C1 segment of cervical spinal cord (tissue), 14 donors: ENCODE measurements at places on chromosomes 7 and 10.

GRCh38 chr10:59557052-59557451 lies 152.6 kb downstream of the SLC16A9 start:
- no peak for DNase-seq

- DNase-seq: no peak
Measured at GRCh38 chr7:75960372-75960771, 34.0 kb downstream of the TMEM120A start.

DNA sequence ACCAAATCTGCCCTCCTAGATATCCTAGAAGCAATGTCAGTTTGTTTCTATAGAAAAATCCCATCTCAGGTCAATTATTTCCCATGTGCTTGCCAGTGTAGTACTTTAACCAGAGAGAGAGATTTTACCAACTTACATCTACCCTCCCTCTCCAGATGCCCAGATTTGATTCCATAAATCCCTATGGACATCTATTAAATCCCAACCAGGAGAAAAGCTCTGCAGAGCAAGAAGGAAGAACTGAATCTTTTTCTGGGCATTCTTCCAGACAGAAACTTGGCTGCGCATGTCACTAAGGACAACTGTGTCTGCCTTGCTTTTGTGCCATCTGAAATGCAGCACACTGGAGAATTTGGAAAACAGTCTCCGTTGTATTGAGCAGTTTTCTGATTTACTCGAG lies 597.6 kb downstream of the SORCS1 start:
- peak; percentile 6 for DNase-seq

- DNase-seq: no peak
Measured at GRCh38 chr7:101094376-101094775, 9.1 kb downstream of the TRIM56 start.

- DNase-seq: peak; percentile 1
Measured at GRCh38 chr7:34759477-34760125, 101.6 kb downstream of the NPSR1 start.

- no peak for DNase-seq
Measured at GRCh38 chr7:93146472-93147141, 1.6 kb downstream of the SAMD9L start.

DNA sequence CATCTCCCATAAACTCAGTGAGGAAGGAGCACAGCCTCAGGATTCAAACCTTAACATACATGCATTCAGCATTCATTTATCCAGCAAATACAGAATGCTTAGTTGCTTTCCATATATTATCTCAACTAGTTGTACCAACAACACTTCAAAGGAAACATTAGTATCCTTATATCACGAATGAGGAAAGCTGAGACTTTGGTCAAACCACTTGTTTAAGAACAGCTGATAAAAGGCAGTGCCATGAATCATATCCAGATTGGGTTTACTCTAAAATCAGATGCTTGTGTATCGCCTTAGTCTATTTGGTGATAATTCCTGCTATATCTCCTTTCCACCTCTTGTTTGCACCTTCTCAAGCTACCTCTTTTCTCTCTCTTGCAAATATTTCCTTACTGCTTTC lies 1.9 kb upstream of the CPED1 start:
- DNase-seq: no peak

- DNase-seq: no peak
Measured at GRCh38 chr7:28937103-28937502, 21.0 kb downstream of the TRIL start.

DNA sequence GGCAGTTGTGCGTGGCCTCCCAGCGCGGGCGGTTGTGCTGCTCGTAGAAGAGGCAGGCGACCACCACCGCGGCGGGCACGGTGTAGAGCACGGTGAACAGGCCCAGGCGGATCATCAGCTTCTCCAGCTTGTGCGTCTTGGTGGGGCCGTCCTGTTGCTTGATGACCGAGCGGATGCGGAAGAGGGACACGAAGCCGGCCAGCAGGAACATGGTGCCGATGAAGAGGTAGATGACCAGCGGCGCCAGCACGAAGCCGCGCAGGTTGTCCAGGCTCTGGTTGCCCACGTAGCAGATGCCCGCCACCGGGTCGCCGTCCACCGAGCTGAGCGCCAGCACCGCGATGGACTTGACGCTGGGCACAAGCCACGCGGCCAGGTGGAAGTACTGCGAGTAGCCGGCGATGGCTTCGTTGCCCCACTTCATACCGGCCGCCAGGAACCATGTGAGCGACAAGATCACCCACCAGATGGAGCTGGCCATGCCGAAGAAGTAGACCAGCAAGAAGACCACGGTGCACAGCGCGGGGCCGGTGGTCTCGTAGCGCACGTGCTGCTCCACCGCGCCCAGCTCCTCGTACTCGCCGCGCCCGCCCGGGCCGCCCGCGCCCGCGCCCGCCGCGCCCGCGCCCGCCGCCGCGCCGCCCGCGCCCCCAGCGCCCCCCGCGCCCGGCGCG lies 2.2 kb downstream of the FZD8 start:
- no peak for DNase-seq

GRCh38 chr10:113709221-113709838 lies 29.6 kb downstream of the CASP7 start:
- DNase-seq: no peak

DNA sequence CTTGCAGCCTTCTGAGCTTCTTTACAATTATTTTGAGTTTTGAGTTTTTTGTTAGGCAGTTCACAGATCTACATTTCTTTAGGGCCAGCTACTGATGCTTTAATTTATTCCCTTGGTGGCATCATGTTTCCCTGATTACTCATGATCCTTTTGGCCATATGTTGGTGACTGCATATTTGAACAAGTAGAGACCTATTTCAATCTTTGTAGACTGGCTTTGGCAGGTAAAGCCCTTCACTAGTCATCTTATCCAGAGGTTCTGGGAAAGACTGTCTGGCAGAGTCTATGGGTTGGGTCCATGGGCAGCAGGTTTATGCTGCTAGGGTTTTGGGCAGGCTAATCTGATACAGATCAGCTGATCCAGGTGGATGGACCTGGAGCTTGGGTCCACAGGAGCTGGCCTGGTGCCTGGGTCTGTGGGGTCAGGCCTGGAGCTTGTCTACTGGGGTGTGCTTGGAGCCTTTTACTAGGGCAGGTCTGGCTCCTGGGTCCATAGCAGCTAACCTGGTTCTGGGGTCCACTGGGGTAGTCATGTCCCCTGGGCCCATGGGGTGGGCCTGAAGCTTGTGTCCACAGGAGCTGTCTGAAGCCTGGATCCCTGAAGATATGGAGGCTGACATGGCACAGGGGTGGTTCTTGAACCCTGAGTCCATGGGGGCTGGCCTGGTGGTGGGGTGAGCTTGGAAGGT lies 72.7 kb downstream of the GPR85 start:
- DNase-seq: no peak

DNA sequence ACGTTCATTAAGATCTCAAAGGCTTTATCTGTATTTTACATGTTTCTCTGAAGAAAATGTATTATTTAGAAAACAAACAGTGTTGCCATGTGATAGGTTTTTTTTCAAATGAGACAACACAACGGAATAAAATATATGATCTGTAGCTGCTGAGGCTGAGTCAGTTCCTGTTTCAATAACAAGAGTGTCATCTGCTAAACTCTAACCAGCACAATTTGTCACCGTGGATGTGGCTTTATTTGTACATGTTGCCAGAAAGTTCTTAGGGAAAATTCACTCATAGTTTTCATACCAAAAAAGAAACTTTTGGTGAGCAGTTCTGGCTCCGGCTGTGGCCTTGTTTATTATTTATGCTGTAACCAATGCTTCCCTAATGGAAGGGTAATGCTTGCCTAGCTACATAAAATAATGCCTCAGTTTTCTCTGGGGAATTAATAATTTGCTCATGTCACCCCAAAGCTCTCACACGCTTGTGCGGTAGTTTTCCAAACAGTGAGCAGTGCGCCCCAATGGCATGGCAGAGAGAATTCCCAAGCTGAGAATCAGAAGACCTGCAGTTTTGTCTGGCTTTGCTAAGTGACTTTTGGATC lies 20.3 kb upstream of the KLF6 start:
- DNase-seq: no peak

GRCh38 chr7:114519240-114519639 lies 104.6 kb downstream of the FOXP2 start:
- DNase-seq: no peak
